ENCODE measurements at places on chromosomes 2 and 18.

DNA sequence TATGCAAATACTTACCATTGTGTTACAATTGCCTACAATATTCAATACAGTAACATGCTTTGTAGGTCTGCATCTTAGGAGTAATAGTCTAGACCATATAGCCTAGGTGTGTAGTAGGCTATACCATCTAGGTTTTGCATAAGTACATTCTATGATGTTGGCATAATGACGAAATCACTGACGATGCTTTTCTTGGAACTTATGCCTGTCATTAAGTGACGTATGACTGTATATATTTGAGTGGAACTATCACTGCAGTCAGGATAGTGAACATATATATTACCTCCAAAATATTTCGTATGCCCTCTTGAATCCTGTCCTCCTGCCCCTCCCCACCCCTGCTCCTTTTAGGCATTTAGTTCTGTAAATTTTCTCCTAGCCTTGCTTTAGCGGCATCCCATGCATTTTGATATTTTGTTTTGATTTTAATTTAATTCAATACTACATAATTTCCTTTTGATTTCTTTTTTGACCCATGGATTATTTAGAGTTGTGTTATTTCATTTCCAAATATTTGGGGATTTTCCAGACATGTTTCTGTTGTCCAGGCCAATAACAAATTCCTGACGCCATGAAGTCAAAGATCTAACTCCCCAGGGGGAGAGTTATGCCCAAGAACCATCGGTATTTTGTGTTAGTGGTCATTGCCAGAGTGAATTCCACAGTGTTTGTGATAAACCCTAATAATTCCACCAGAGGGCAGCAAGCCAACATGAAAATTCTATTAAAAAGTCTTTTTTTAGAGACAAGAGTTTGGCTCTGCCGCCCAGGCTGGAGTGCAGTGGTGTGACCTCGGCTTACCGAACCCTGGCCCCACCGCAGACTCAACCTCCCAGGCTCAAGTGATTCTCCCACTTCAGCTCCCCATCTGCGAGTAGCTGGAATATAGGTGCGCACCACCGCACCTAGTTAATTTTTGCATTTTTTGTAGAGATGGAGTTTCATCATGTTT is 24.2 kb upstream of the CASP8 start:
- DNase-seq = peak; percentile 67

DNA sequence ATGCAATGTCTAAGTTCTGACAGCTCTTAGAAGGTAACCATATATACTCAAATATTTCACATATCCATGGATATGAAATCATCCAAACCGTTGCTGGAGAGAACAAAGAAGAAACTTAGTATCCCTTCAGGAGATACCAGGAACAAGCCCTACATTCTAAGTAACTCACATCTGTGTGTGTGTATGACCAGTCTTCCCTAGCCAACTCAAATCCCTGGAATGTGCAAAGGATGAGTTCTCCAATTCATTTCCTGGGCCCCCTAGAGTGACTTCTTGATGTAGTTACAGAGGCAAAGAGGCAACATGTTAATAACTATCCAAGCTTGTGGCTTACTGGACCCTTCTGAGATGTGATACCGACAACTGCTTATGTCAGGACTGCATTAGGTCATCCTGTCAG is 20.1 kb downstream of the TPGS2 start:
- DNase-seq = no peak

DNA sequence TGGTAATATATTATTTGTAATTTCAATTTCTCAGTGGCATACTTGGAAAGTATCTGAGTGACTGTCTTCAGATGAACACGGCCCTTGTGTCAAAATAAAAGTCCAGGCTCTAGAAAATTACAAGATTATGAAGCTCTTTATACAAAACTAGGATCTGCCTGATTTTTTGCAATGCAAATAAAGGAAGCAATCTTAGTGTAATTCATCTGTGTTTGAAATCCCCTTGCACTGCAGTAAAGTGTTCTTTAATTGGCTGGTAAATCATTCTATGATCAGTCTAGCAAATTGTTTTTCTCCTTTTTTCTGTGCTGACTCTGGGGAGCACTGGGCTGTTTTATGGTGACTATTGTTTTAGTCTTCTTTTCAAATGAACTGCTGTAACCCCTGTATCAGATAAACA is 1039.0 kb downstream of the SOCS6 start:
- DNase-seq = no peak

- DNase-seq = no peak
These were observed 7.8 kb upstream of the RAB12 start for GRCh38 chr18:8601277-8602032.

- no peak for DNase-seq
These were observed 793.9 kb upstream of the NRXN1 start for GRCh38 chr2:51825823-51826222.

- no peak for DNase-seq
These were observed 59.4 kb downstream of the KCNG2 start for GRCh38 chr18:79857082-79857671.

GRCh38 chr2:16260041-16260830 is 319.9 kb downstream of the MYCN start:
- DNase-seq = no peak

DNA sequence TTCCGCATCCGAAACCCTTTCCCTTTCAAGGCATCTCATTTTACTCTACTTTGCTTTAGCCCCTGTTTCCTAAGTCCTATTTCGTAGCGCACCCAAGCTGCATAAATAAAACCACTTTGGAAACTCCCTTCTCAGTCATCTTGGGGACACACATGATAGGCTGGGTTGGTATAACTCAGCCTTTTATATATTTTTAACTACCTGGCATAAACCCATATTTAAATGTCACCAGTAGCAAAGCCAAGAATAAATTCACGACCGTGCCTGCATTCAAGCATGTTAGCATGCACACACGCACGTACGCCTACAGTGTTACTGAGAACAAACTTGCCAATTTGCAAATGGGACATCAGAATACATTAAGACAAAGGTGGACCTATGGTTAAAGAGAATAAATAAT is 564.7 kb upstream of the PIK3C3 start:
- no peak for DNase-seq

GRCh38 chr2:69456950-69457445 is 19.8 kb upstream of the NFU1 start:
- no peak for DNase-seq

DNA sequence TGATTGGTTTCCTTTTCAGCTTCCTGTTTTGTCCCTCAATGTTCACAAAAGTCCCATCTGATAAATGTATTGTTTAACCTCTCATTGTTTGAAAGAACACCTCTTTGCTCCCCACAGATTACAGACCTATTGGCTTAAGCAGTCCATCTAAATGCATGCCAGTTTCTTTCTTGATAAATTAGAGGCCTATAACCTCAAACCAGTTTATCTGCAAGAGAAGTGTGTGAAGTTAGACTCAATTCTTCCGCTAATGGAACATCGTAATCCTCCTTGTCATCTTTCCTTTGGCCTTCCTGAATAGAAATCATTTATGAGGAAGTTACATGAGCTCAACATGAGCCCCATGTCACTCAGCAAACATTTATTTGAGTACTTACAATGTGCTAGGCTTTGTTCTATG is 74.0 kb downstream of the FRZB start:
- no peak for DNase-seq

DNA sequence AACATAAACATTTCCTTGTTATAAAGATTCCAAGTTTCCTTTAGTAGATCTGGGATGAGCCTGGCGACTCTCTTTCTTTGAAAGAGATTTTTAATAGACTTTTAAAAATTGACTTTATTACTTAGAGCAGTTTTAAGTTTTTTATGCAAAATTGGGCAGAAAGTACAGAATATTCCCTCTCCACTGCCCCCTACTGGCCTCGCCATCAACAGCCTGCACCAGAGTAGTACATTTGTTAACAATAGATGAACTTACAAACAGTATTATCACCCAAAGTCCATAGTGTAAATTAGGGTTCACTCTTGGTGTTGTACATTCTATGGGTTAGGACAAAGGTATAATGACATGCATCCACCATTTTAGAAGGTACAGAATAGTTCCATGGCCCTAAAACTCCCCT is 3.9 kb downstream of the MAP3K19 start:
- no peak for DNase-seq

- DNase-seq = peak; percentile 93
These were observed 49.1 kb upstream of the SLC14A2 start for GRCh38 chr18:45566025-45566740.

GRCh38 chr18:22674272-22674671 is 256.6 kb upstream of the CTAGE1 start:
- peak; percentile 51 for DNase-seq

GRCh38 chr2:73685764-73686438 is 43.7 kb upstream of the NAT8 start:
- no peak for DNase-seq

DNA sequence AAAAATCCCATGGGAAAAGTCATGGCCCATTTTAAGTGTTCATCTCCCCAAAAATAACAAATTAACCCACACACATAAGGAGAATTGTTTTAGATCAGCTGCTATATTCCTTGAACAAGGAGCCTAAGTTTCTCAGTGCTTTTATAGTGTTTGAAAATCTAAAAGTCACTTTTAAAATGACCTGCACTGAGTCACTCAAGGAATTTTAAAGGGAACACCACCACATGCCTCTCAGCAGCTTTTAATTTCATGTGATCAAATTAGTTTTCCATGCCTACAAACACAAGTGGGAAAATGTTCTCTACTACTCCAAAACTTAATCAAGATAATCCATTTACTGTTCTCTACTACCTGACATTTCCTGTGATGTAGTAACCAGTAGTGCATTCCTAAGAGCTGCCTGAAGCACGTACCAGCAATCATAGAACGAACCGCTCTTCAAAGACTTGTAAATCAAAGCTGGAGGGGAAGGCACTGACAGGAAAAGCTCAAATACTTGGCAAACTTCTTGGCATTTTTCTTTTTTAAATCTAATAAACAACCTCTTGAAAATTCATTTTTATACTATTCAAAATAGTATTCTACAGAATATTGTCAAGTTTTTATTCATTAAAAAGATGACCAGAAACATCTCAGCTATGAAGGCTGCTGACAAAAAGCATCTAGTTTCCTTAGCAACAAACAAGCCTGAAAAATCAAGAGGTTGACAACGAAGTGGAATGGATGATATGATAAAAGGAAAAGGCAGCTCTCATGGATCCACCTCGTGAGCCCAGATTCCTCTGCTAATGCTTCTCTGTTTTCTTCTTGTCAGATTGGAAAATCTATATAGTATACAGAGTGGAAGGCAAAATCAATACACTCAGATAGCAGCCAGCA is 37.2 kb downstream of the LRPPRC start:
- no peak for DNase-seq

DNA sequence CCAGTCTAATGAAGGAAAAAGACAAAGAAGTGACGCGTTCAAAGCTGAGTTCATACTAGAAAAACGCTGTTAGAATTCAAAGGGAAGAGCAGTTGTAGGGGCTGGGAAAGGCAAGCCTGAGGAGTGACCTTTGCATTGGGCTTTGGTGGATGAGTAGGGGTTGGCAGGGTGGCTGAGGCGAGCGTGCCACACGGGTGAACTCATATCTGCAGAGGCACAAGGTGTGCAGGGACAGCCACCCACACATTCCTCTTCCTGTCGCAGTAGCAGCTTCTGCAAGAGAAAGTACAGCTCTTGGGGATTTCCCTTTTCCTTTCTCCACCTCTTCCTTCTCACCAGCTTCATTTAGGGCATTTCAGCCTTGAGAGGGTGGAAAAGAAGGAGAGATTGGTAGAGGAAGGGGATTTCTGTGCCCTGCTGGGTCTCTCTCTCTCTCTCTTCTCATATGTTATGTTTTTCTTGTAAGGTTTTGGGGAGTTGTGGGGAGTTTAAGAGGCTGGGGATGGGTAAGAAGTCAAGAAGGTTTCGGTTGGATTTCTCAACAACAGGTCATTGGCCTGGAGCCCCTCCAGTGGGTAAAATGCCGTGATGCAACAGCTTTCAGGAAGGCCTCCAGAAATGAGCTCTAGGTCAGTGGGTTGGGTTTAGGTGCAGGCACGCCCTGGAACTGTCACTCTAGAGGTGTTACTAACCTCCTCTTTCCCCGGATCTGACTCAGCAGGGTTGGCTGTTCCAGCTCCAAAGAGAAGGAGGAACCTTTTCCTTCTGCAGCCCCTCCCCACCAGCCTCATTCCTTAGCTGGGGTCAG is 40.1 kb downstream of the ODC1 start:
- DNase-seq = peak; percentile 53

- no peak for DNase-seq
These were observed 61.7 kb upstream of the LCLAT1 start for GRCh38 chr2:30385327-30385726.

DNA sequence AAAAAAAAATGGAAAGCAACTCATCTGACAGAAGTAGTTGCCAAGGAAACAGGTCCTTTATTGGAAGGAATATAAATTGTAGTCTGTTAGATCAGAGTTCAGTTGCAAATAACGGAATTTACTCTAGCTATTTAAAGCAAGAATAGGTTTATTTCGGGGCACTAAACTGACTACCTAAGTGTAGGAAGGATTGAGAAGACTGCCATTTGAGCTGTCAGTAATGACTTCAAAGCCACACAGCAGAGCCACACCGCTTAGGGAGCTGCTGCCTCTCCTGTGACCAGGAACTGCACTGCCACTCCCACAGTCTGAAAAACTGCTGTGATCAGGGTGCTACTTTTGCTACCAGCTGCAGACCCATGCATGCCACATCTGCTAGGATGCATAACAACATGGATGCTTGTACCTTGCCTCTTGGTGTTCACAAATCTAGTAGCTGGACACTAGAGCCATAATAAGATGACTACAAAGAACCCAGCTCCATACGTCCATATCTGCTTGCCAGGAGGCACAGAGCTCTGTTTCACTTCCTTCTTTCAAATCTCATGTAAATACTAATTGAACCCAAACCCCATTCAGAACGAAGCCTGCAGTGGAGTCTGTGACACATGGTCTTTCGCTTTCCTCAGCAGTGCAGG is 2.2 kb downstream of the DSG2 start:
- no peak for DNase-seq

DNA sequence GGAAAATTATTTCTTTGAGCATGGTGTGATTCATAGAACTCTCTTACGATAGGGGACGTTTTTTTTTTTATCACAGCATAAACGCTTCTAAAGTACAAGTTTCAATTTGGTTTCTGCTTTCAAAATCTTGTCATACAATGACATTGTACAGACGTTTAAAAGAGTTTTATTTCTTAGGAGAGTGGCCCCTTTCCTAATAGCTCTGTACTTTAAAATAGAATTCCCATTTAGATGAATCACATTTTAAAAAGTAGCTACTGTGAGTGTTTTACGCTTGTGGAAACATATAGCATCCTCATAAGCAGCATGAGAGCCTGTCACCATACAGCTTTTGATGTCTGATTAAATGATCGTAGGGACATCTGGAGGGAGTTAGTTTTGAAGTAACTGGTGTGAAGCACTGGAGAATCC is 510.9 kb downstream of the PARD3B start:
- DNase-seq = no peak

GRCh38 chr2:168660870-168661862 is 141.3 kb upstream of the NOSTRIN start:
- no peak for DNase-seq

Data from AG09319 (cell line).